ENCODE measurements at places on chromosomes 6 and 20.
A peak's percentile ranks its signal among the peaks of the same experiment; 100 is the strongest.

DNA sequence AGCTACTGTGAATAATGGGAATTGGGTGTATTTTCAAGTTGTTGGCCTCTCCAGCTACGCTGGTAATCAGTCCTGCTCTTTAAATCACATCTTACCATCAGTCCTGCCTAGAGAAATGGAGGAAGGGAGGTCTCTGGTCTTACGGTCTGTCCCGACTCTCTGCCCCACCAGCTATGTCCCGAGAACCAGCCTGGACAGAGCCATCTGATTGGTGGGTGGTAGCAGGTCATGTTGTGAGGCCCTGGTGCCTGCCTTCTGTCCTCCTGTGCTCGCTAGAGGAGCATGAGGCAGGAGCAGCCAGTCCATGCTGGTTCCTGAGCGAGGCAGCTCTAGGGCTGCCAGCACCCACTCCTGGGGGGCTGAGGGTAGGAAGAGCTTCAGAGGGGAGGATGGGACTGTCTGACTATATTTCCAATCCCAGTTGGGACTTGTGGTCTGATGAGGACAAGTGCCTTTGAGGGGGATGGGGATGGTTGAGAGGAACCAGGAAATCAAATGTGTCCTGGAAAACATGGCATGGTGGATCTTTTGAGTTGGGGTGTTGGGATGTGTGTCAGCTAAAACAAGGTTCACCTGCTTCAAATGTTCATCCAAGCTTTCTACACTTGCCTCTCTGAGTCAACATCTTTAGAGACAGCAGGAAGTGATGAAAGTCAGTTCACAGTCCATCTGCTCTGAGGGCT lies 33.0 kb downstream of the SYNJ2 start:
- peak; percentile 40 for DNase-seq

DNA sequence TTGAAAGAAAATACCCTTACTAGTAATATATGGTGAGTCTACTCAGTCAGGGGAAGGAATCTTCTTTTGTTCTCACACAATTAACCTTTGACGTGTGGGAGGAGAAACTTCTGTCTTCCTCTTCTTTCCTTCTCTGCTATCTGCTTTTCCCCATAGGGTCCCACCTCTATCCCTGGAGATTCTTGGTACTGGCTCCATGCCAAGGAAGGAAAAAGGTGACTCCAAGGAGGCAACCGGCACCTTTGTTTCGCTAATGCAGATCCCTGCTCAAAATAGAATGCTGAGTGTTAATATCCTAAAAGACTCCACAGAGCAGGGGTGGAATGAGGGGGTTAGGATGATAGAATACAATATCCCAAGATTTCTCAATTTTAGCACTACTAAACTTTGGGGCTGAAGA lies 116.7 kb downstream of the CD164 start:
- no peak for DNase-seq

DNA sequence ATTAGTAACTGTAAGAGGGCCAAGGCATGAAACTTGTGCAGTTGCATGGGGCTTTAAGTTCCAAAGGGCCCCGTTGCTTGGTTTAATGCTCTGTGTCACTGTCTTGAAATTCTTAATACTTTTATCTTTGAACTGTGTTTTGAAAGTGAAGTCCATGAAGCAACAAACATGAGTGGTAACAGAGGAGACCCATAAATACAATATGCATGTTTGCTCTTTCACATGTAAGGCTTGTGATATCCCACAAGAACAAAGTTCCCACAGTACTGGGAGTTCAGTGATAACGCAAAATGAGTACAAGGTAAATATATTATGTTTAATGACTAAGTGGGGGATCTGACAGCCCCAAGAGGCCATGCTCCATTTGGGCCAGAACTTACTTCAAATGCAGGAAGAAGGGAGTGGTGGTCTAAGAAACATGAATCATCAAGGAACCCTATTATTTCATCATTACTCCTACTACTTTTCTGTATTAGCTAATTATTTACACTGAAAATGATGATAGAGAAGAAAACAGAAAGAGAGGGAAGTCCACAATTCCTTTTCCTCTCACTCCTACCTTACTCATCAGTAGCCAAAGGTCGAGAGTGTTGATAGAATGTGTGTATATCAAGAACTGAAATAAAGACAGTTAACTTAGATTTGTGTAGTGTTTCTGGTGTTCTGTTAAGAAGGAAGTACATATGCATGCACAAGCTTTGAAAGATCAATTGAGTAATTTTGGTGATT lies 157.3 kb downstream of the PHF3 start:
- DNase-seq, result peak; percentile 22

DNA sequence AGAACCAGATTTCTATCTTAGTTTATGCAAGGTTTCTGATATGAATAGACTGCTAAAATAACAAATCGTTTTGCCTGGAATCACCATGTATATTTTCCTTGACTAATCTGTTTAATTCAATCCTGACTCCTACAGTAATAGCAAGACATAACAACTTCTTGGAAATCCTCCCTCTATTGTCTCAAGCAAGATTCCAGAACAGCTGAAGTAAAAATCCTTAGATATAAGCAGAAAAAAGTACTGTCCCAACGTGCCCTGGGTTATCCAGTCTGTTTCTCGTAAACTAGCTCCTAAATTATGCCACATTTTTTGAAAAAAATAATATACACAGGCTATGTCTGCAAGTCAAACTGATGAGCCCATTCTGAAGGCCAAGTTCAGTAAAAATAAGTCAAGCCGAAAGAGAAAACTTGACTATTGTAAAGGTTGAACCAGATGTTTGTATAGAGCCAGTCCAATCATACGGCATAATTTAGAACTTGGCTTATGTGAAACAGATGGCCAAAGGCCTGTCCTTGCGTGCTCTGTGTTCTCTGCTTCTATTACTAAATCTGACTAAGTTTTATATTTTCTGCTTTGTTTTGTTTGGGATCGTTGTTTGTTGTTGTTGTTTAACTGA lies 341.6 kb upstream of the NRSN1 start:
- no peak for DNase-seq

DNA sequence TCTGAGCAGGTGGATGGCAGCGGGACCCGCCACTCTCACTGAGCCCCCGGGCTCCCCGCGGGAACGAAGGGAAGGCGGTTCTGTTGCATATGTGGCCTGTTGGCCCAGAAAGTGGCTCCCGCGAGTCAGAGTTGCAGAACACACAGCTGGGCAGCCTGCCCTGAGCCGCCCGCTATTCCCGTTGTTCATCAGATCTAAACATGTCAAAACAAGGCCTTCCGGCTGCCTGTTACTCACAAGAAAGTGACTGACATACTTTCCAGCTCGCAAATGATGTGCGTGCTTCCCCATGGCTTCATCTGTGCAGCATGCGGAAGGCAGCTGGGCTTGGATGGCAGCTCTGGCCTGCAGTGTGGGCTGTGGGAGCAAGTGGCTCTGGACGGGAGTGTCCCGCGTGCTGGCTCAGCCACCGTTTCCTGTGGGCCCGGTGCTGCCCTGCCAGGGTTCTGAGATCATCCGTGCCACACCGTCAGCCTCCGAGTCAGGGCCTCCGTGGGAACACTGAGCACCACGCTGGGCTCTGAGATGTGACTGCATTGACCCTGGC lies 227.3 kb downstream of the ERMARD start:
- no peak for DNase-seq

- peak; percentile 1 for DNase-seq
Measured at GRCh38 chr6:77650098-77650663, 2.7 kb upstream of the MEI4 start.

- DNase-seq, result no peak
Measured at GRCh38 chr20:22829356-22829755, 205.8 kb upstream of the SSTR4 start.

DNA sequence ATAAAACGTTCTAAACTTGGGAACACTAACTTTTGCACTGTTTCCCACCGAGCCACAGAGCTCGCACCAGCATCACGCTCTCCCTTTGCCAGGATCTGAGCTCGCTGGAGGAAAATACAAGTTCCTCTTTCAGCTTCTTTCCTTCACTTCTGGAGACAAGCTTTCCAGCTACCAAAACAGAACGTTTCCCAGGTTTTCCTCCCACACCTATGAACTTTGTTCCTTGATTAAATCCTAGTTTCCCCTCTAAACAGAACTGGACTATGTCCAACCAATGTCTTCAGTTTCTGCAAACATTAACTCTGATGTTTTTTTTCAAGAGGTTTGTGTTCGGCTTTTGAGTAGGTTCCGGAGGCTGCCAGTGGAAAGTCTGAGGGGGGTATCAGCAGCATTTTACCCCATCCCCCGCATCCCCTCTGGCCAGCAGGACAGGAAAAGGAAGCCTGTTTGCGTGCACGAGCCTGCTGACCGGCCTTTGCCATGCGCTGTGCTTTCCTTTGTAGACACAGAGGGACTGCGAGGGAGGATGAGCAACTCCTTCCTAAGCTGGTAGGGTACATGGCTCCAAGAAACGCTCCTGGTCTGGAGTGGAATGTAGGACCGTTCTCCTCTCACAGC lies 135.5 kb downstream of the LY86 start:
- DNase-seq, result peak; percentile 73

DNA sequence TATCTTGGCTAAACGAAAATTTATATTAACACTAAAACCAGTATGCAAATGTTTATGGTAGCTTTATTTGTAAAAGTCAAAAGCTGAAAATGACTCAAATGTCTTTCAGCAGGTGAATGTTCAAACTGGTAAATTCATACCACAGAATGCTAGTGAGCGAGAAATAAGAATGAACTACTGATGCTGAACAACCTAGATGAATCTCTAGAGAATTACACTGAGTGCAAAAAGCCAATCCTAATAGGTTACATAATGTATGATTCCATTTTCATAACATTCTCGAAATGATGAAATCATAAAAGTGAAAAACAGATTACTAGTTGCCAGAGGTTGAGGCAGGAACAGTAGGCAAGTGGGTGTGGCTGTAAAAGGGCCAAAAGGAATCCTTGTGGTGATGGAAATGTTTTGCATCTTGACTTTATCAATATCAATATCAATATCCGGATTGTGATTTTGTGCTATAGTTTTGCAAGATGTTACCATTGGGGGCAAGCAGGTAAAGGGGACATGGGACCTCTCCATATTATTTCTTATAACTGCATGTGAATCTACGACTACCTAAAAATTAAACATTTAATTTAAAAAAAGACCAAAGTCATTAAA lies 26.1 kb downstream of the ZNF311 start:
- peak; percentile 15 for DNase-seq

DNA sequence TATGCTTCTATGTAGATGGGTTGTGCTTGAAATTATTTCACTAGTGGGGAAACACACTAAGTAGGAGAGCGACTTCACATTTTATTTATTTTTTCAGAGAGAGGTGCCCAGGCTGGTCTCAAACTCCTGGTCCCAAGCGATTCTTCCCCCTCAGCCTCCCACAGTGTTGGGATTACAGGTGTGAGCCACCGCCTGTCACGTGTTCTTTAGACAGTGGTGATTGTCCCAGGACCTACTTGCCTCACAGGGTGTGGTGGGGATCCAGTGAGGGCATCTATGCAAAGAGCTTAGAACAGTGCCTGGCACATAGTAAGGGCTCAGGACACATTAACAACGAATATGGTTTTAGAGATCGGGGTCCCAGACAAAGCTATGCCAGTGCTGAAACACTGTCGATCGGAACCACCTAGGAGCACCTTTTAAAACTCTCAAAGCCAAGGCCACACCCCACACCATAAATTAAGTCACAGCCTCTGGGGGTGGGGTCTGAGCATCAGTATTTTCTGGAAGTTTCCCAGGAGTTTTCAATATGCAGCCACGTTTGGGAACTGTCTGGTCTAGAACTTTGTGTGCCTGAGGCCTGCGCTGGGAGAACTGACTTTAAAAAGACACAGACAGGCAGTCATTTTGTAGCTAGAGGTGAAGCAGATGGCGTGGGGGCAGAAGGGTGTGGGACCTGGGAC lies 4.8 kb upstream of the BCAS4 start:
- DNase-seq, result no peak

- DNase-seq, result no peak
Measured at GRCh38 chr6:1091900-1092299, 220.0 kb upstream of the FOXQ1 start.

DNA sequence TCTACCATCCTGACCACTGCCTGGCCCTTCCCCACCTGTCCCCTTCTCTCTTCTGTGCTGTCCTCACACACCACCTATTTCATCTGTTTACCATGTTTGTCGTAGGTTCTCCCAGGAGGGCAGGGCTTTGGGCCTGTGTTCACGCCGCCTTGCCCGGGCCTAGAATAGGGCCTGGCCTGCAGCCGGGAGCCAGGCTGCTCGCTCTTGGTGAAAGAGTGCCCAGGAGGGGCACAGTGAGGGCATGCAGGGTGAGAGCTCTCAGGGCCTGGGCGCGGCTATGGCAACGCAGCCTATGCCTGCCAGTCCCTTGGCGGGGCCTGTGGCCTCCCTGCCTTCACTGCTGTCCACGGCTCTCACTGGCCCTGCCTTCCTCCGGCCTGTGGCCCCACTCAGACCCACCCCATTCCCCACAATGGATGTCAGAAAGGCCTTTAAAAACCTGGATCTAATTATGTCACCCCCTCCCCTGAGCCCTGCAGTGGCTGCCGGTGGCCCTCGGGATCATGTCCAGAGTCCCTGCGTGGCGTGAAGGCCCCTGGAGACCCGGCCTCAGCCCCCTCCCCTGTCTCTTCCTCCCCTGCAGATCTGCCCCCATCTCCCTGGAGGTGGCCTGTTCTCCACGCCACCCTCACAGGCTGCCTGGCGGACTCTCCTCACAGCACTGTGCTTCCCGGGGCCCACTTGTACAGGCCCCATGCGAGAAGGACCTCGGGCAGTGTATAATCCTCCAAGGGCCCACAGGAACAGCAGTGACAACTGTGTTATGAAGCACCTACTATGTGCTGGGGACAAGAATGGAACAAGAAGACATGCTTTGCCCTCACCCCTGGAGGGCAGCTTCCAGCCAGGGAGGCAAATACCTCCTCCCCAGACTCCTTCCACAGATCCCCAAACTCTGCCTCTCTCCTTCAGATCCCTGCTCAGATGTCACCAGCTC lies 22.9 kb upstream of the NOL4L start:
- DNase-seq, result no peak

DNA sequence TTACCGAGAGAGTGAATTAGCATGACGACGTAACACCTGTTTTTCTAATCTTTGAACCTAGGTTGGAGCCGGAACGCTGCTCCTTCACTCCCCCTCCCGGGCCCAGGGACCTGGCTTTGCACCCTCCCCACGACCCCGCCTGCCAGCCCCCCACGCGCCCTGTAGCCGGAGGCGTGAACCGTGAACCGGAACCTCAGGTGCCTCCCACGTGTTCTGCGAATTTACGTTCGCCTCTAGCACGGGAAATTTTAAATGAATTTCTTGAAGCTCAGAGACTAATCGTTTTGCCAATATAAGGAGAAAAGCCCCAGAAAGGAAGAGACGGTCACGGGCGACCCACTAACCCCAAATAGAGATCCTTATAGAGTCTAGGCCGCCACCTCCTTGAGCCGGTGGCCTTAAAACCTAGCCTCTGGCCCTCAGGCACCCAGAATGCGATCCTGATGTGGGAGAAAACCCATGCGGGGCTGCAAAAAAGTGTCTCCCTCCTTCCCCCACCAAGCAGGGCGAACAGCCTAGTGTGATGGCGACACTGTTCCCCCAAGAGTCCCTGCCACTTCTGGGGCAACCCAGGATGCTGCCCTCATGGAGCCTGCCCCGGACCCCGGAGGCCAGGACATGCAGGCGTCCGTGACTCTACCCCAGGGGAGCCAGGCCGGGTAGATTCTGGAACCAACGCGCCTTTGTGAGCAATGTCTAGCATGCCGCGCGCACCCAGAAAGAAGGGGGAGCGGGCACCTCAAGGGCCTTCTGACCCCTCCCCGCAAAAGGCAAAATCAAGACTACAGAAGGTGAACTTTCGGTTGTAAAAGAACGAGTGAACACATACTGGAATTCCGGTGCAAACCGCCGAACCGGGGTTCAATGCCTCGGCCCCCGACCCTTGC lies 2.7 kb upstream of the SIM1 start:
- DNase-seq, result no peak

Data from cardiac fibroblast (primary cell).